ENCODE measurements at places on chromosomes 1 and 21.
A peak's percentile ranks its signal among the peaks of the same experiment; 100 is the strongest.

DNA sequence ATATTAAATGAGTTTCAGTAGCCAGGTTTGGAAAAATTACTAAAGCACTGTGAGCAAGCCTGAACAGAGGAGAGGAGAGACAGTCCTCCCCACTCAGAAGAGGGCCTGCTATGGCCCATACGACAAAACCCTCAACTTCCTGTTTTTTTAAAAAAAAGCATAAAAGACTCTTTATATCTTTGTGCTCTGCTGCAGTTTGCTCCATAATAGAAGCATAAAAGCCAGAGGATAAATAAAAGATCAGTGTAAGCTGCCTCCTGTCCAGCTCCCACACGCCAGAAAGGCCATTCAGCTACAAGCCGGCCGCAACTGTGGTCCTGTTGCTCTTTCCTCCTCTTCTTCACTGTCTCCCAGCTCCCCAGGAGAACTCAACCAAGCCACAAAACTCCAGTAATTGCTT is 37.8 kb downstream of the NID1 start:
- peak; percentile 66 for DNase-seq

DNA sequence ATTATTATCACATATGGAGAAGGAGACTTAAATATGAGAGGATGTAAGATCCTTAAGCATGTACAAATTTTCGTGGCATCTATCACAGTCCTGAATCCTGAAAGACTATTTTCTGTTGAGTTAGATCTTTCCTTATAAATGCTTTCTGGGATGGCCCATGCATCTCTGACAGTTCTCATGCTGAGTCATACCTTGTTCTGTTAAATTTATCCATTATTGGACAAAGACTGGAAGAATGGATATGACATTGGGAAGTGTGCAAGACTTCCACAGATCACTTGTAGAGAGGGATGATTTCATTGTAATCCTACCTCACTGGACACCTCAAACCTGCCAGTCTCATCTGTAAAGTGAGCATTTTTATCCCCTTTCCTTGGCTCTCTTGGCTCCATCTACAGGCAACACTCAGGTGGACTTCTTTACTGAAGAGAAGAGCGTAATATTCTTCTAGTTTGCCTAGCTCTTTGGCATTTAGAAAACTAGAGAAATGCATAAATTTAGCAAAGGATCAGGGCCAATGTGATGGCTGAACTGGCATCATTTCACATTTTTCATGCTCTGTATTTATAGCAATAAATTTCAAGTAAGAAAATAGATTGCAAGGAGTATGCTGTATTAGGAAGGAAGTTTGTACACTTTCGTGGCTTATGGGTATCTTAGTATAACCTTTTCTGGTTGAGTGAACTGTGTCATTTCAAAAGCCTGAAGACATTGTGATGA is 128.2 kb downstream of the NFIA start:
- peak; percentile 31 for DNase-seq

DNA sequence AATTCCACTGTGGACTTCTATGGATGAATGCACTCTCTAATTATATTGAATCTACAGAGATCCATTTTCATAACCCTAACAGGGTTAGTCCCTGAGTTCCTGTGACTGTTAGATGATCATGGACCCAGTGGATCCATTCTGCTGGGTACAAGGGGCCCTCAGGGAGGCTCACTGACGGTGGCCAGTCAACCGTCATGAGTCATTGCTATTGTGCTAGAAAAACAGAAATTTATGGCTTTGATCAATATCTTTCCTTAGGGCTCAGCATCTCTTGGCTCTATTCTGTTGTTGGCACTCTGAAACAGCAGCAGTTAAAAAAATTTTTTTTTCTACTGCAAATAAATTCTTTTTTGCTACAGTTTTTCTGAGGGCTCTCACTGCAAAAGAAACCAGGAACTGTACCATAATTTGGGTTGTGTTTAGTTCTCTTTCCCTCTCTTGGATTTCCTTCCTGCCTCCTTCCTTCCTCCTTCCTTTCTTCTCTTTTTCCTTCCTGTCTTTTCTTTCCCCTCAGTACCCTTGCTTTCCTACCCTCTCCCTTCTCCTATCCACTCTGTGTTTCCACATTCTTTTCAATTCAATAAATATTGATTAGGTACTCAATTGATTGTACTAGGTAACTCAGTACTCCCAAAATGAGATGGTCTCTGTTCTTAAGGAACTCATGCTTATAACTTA is 49.5 kb downstream of the UTP25 start:
- DNase-seq = no peak

DNA sequence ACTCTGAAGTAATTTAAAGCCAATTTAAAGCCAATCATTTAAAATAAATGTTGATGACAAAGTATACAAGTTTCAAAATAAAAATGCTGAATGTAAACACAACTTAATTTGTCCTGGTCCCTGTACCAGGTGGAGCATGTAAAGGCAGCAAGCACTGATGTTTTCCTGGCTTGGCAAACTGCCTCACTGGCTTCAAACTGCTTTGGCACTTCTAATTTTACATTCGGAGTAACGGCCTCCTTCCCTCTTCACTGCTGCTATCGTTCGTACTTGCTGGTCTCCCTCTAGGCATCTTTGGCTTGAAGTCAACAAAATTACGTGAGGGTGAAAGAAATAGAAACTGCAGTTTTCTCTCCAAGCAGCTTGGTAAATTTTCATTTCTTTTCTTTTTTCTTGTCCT is 287.9 kb downstream of the LTN1 start:
- no peak for DNase-seq
